ENCODE measurements at places on chromosomes 11 and 22.

- no peak for DNase-seq
Observed at GRCh38 chr11:41983475-41983874, 524.0 kb upstream of the LRRC4C start.

- no peak for DNase-seq
Observed at GRCh38 chr11:60182541-60183330, at the start of gene MS4A6A. MS4A6A (minus strand) TSS chr11:60183083; CDS start chr11:60181727, 1,356 bp downstream.

GRCh38 chr11:1707751-1708150, 10.8 kb downstream of the KRTAP5-6 start:
- no peak for DNase-seq

GRCh38 chr11:20059587-20060021, 100.7 kb downstream of the DBX1 start:
- DNase-seq, result no peak

- no peak for DNase-seq
Observed at GRCh38 chr11:34624069-34624468, 3.2 kb downstream of the EHF start.

GRCh38 chr11:65781152-65781961, 581 bp upstream of the AP5B1 start:
- no peak for DNase-seq

DNA sequence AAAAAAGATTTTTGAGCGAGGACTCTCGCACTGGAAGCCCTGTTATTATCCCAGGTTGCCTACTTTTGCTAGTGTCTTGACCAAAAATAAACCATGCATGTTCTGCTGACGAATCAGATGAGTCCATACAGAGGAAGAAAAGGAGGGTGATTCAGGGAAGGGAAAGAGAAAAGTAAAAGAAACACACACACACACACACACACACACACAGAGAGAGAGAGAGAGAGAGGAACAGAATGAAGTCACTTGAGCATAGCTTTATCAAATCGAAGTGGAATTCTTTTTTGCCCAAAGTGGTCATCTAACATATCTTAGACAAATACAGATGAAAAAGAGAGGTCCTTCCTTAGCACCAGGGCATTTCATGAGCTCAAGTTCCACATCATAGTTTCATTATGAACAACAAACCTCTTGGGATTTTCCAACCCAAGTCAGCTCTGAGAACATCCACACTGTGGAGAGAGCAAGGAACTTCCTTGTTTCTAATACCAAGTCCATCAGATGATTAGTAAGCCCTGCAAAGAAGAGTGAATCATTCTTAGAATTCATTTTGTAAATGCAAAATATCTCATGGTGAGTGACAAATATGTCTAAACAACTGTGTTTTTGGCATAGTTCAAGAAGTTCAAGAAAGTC, 7.7 kb upstream of the MMP12 start:
- no peak for DNase-seq

GRCh38 chr11:66178871-66179270, 89.6 kb upstream of the RAB1B start:
- no peak for DNase-seq

- no peak for DNase-seq
Observed at GRCh38 chr11:126410649-126411048, 55.2 kb downstream of the ST3GAL4 start.

DNA sequence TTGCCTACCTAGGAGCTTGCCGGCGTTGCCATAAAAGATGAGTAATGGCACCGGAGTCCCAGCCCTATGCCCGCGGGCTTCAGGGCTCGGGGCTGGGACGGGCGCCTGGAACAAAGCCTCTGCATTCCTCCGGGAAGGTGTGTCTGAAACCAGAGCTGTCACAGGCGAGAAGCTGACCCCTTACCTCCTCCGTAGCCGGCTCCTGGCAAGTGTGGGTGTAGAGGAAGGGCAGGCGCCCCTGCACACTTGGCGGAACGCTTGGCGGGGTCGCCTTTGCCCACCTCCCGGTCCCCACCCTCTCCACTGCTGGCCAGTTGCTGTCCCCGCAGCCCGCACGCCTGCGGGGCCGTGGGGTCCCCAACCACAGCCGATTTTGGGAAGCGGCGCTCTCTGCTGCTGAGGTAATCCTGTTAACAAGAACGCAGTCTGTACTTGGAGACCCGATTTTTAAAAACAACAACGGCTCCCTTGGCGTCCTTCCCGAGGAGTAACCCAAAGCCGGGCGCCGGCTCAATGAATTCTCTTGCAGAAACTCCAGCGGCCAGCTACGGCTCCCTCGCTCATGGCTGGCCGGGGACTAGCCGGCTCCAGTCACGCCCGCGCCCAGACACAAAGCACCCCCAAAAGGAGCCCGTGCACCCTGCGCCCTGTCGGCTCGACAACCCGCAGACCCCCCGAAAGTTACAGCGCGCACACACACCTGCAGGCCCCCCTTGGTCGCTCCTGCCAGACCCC, 89.2 kb downstream of the PLEKHA7 start:
- no peak for DNase-seq

GRCh38 chr22:50046481-50047245, 11.4 kb downstream of the TTLL8 start:
- no peak for DNase-seq

DNA sequence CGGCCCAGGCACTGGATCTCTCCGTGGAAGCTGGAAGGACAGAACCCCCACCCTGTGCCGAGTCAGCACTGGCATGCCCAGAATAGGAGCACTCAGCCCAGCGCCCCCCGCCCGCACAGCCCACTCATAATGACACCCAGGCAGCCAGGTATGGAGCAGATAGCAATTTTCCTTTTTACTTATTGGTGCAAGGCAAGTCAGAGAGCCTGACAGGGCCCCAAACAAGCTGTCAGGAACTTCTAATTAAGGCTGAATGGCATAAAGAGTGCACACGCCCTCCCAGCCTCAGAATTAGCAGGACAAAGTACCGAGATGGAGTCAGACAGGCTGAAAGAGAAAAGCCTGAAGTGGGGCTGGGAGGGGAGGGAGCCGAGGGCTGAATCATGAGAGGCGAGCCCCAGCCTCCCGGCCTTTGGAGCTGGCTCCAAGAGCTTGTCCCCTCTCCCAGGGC, 76.9 kb downstream of the DSCAML1 start:
- DNase-seq, result no peak

All from NCI-H2081 (cell line).